ENCODE measurements at places on chromosomes 11 and 22. TPM values are rescaled to one million over a fixed set of nuclear protein-coding genes. Genes with fewer than 3 reads are reported as not detected.

LRP4 gene
- polyA plus RNA-seq: not detected

DNA sequence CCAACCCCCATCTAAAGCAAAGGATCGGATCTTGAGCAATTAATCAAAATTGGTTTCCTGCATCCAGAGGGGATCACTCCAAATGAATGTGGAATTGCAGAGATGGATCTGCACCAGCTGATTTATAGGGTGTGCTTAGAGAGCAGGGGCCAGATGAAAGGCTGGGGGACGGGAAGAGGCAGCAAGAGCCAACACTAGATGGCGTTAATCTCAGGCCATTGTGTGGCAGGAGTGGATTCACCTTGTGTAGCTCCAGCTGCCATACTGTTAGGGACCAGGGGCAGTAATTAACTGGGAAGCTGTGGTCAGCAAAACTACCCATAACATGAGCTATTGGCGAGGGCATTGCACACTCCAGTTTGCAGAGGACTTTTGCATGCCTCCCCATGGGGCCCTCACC is 35.6 kb downstream of the SERPINH1 start:
- no peak for DNase-seq

DNA sequence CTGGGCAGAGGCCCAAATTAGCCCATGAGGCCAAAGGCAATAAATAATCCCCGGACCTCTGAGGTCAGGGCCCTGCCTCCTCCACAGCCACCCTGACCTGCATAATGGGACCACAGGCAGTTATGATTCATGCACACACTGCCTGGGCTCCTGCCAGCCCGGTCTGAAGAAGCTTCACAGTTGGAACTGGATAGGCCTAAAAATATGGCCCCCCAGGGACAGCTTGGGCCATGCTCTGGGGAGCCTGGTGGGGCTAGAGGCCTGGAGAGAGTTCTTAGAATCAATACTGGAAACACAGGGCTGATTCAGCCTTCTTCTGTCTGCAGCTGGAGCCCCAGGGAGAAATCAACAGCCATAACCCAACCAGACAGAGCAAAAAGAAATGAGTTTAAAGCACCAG is 112.8 kb upstream of the CADM1 start:
- DNase-seq: no peak

GRCh38 chr11:16095756-16096155 is 260.6 kb downstream of the SOX6 start:
- DNase-seq: no peak

DNA sequence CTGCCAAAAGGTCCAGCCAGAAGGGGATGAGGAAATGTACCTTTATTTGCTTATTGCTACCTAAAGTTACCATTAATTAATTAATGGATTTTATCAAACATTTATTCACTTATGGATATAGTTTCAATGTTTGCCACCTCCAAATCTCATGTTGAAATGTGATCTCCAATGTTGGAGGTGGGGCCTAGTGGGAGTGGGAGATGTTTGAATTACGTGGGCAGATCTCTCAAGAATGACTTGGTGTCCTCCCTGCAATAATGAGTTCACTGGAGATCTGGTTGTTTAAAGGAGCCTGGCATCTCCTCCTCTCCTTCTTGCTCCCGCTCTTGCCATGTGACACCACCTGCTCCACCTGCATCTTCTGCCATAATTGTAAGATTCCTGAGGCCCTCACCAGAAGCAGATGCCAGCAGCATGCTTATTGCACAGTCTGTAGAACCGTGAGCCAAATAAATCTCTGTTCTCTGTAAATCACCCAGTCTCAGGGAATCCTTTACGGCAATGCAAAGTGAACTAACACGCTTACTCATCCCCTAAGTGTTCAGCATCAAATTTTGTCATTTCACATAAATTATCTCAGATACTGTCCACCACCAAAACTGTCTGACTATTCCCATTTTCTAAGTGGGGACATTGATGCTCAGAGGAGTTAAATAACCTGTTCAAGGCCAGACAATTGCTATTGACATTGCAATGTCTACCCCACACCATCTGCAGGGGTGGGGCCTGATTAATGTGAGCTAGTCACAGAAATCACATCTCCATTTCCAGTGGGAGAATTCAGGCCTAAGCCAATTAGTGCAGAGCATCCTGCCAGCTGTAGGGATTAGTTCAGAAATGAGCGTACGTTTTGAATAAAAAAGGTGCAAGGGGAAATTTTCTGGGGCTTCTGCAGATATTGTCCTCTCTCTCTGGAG is 51.6 kb upstream of the SYN3 start:
- no peak for DNase-seq
